ENCODE measurements at places on chromosomes 1 and 21.

DNA sequence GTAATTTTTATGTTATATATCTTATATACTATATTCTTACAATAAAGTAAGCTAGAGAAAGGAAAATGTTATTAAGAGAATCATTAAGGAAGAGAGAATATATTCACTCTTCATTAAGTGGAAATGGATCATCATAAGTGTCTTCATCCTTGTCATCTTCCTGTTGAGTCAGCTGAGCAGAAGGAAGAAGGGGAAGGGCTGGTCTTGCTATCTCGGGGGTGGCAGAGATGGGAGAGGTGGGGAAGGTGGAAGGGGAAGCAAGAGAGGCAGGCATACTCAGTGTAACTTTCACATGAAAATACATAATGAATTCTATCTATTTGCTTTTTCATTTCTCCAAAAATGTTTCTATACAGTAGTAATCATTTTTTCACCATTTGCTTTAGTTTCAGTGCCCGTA, 5.1 kb downstream of the DNASE2B start:
- DNase-seq = no peak

- peak; percentile 74 for DNase-seq
Measured at GRCh38 chr1:156676820-156677615, at the start of gene NES. TSS of gene NES (minus strand) at chr1:156677407. CDS start at chr1:156677264, 143 bp downstream.

- DNase-seq = no peak
Measured at GRCh38 chr1:33256221-33256470, 146 bp upstream of the ZNF362 start.

- no peak for DNase-seq
Measured at GRCh38 chr1:56508523-56508983, 70.8 kb downstream of the PLPP3 start.

DNA sequence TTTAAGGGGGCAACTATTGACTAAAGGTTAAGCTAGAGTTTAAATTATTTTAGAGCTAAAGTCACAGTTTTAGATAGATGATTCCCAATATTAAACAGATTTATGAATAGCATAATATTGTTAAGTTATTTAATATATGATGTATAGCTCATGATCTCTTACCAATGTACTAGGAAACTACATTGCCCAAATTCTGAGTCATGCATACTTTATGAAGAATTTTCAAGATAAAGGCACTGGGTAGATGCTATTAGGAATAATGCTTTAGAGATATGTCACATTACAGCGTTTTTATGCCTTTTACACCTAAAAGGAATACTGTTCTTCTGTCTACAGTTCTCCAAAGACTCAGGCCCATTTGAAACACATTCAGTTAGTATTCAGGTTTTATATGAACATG, 215.1 kb downstream of the NCAM2 start:
- DNase-seq = no peak

GRCh38 chr1:26075421-26076144, 8.2 kb upstream of the TRIM63 start:
- no peak for DNase-seq

DNA sequence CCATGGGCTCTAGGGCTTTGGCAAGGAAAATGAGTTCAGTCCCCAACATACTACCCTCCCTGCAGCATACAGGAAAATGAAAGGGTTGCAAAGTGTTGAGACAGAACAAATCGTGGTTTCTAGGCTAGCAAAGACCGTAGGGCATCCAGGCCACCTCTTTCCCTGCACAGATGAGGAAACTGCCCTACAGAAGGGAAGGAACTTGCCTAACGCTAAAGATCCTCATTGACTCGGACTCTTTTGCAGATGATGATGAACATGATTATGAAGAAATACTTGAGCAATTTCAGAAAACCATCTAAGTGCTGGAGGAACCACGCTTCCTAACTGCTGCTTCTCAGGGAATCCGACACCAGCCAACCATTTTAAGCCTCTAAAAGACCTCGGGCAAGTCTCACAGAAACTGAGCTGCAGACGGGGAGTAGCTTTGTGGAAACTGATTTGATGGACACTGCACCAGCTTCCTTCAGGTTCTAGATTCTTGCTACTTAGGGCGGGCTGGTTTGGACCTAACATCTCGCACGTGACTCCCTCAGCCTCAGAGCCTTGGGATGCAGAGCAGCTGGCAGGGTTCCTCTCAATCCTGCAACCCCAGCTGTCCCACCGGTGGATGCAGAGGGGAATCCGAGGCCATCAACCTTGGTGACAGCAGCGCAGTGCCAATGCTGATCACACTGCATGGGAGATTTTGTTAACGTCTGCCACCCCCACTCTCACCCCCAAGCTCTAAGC, 13.4 kb downstream of the THEMIS2 start:
- no peak for DNase-seq

GRCh38 chr1:229152311-229152710, 118.6 kb upstream of the RAB4A start:
- no peak for DNase-seq
